ENCODE measurements at places on chromosomes 2 and 18.

DNA sequence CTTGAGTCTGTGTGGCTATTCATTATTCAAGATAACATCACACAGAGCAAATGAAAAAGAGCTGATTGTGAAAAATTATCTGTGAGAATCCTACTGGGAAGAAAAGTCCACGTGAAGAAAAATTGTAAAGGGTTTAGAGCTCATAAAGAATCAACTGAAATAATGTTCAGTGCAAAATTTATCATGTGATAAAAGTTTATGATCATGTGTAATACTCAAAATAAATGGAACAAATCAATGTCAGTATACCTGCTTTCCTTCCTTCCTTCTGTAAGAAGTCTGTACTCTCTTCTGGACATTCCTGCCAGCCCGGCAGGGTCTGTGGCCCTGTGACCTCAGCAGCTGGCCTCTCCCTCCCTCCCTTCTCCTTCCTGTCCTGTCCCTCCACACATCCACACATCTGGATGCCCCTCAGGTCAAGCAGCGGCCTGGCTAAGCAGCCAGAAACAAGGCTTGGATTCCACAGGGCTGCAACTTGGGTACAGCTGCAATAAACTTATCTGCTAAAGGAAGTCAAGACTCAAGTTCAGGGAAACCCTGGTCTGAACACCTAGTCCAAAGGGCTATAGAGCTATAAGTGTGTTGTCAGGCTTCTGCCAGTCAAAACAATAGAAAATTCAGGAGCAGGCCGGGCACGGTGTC lies 172.1 kb downstream of the MREG start:
- no peak for DNase-seq

- no peak for DNase-seq
Measured at GRCh38 chr2:64537991-64538390, 13.9 kb downstream of the AFTPH start.

DNA sequence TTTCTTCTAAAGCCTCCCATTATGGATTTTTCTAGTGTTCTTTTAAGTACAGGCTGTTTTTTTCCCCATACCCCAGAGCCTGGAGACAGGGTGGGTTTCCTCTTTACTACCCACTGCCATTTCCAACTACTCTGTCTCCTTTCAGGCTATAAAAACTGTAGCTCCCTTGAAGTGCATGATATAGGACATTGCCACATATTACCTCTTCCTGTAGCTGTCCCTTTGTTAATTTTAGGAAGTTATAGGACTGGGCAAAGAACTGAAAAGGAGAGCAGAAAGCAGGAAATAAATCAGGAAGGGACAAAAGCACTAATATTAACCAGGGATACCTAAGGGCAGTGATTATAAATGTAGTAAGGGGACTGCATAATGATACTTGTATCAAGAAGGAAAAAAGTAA lies 54.1 kb downstream of the VIL1 start:
- DNase-seq = no peak

DNA sequence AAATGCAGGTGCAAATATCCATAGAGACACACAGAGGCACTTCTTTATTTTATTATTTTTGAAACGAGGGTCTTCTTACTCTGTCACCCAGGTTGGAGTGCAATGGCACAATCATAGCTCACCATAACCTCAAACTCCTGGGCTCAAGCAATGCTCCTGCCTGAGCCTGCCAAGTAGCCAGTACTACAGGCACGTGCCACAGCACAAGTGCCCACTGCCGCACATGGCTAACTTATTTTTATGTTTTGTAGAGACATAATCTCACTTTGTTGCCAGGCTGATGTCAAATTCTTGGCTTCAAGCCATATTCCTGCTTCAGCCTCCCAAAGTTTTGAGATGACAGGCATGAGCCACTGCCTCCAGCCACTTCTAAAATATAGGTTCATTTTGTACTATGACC lies 537.6 kb downstream of the THSD7B start:
- no peak for DNase-seq

DNA sequence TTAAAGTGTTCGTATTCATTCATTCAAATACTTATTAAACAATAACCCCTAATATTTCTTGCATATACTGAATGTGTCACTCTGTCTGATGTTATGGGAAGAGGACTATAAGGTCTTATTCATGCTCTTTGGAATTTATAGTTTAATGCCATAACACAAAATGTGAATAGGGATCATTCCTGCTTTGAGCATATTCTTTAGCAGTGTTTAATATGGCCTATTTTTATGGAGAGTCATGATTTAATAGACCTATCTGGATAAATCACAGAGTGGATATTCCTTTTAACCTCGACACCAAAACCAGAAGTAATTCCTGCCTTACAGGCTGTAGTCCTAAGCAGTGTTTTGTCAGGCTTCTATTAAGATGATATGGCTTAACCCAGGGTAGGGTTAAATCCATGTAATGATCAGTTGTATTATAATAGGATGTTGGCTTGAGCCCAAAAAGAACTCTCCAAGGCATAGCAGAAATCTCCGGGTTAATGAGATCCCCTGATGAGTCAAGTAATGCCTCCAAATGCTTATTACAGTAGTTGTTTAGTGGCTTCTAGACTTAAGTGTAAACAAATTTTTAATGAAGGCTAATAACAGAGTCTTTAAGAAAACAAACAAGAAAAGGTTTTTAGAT lies 54.3 kb downstream of the GULP1 start:
- DNase-seq = no peak

DNA sequence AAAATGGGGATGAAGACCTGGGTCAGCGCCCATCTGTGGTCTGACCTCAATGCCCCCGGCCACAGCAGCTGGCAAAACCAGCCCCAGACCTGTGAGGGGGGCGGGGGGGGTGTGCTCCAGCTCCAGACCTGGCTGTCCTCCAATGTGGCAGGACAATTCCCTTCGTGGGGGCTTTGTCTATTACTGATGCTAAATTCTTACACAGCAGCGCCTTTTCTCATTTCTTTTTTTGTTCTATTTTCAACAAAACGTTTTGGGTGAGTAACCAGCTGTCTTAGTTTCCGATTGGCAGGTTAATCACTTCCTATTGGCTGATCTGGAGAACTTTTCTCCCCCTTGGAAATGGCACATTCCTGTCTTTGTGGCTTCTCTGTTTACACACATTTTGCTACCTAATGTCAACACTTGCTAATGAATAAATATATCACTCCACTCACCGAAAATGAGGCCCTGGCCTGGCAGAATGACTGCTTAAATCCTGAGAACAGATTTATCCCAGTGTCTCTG lies 4.4 kb downstream of the SMAD7 start:
- DNase-seq = no peak

DNA sequence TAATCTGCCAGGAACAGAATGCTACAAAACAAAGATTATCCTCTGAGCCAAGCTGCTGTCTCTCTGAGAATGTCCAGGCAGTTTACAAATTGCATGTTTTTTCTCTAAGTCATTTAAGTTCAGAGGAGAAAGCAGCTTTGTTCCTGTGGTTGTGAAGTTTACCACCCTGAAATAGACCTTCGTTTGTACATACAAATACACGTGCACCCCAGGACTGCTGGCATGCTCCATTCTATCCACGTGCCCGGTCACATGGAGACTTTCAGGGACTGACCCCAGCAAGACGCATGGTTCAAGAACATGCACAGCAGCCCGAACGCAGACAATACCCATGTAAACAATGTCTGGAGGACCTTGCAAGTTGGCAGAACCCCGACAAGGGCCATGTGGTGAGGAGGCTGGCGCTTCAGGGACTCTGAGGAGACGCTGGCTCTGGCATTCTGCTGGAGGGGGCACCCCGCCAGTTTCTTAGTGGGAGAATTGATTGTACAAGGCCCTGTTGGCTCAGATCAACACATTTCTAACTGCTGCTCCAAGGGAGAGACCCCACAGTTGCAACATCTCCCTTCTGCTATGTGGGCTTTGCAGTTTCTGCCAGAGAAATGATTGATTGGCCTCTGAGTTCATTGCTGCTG lies 33.3 kb downstream of the FAM178B start:
- no peak for DNase-seq

GRCh38 chr2:50480507-50480906 lies 551.4 kb downstream of the NRXN1 start:
- no peak for DNase-seq

DNA sequence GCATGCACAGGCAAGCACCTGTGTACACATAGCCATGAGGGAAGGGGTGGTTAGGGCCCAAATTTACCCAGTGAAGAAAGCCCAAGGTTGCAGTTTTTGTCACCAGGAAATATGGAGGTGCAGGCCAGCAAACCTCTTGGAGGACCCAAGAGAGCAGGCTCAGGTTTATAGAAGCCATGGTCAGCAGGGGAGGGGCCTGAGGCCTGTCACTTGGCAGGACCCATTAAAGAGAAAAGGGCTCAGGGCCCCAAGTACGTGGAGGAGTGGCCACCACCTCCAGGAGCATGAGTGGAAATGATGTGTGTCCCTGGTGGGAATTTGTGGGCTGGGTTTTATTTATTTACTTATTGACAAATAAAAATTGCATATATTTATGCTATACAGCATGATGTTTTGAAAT lies 192.9 kb downstream of the HAUS1 start:
- no peak for DNase-seq

Measured in amygdala (tissue), 56 donors.